Type B pancreatic cell (in vitro differentiated cells): ENCODE measurements at places on chromosomes 2 and 18.
A peak's percentile ranks its signal among the peaks of the same experiment; 100 is the strongest.

DNA sequence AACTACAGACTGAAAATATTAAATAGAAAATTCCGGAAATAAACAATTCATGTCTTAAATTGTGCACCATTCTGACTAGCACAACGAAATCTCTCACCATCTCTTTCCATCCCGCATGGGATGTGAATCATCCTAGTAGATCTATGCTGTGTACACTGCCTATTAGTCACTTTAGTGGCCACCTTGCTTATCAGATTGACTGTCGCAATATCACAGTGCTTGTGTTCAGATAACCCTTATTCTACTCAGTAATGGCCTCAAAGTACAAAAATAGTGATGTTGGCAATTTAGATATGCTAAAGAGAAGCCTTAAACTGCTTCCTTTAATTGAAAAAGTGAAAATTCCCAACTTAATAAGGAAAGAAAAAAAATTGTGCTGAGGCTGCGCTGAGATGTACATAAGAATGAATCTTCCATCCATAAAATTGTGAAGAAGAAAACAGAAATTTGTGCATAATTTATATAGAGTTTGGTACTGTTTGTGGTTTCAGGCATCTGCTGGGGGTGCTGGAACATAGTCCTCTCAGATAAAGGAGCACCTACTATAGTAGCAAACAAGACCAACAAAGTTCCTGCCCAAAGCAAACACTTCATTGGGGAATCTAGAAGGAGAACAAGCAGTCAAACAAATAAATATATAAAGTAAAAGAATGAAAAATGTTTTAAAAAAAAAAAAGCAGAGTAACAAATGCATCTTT, 12.0 kb downstream of the PSMD1 start:
- no peak for DNase-seq
- H3K4me1 ChIP-seq: no peaks in the 10 kb centered on the region
- peaks cover 18% of the 10 kb centered on the region for H3K36me3 ChIP-seq
- H3K4me3 ChIP-seq: no peak overlapping the region

GRCh38 chr2:14815201-14815600, 182.7 kb downstream of the LRATD1 start:
- DNase-seq: no peak
- no peaks in the 10 kb centered on the region for H3K27me3 ChIP-seq
- no peaks in the 10 kb centered on the region for H3K4me1 ChIP-seq
- H3K4me3 ChIP-seq: no peak overlapping the region
- no peaks in the 10 kb centered on the region for H3K36me3 ChIP-seq
- no peak overlapping the region for H3K27ac ChIP-seq

DNA sequence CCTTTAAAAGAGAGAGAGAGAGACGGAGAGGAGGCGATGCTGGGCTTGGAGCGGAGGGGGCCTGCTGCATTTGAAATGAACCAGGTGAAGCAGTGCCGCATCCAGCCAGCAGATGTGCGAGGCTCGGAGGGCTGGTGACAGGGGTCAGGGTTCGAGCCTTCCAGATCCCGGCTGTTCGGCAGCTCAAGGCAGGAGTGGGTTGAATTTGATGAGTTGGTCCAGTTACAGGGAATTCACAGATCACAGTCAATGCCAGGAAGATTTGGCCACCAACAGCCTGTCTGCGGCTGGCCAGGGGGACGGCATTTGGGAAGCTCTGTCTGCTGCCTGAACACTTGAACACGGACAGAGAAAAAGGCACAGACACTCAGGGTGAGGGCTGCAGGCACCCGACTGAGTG, 48.6 kb downstream of the PTGR3 start:
- peak overlapping the region; percentile 30 for H3K4me3 ChIP-seq
- peaks cover 9% of the 10 kb centered on the region for H3K4me1 ChIP-seq
- peaks cover 12% of the 10 kb centered on the region for H3K27me3 ChIP-seq
- no peak for DNase-seq
- peaks cover 4% of the 10 kb centered on the region for H3K36me3 ChIP-seq

GRCh38 chr2:69205076-69205475, 182.0 kb downstream of the GFPT1 start:
- DNase-seq: no peak
- no peak overlapping the region for H3K4me3 ChIP-seq
- peaks cover 21% of the 10 kb centered on the region for H3K36me3 ChIP-seq
- H3K4me1 ChIP-seq: no peaks in the 10 kb centered on the region
- H3K27me3 ChIP-seq: no peaks in the 10 kb centered on the region
- no peak overlapping the region for H3K27ac ChIP-seq

GRCh38 chr2:122528061-122528460, 772.6 kb downstream of the TSN start:
- no peaks in the 10 kb centered on the region for H3K27me3 ChIP-seq
- H3K4me3 ChIP-seq: no peak overlapping the region
- DNase-seq: no peak
- H3K4me1 ChIP-seq: peaks cover 13% of the 10 kb centered on the region
- H3K36me3 ChIP-seq: no peaks in the 10 kb centered on the region
- no peak overlapping the region for H3K27ac ChIP-seq

DNA sequence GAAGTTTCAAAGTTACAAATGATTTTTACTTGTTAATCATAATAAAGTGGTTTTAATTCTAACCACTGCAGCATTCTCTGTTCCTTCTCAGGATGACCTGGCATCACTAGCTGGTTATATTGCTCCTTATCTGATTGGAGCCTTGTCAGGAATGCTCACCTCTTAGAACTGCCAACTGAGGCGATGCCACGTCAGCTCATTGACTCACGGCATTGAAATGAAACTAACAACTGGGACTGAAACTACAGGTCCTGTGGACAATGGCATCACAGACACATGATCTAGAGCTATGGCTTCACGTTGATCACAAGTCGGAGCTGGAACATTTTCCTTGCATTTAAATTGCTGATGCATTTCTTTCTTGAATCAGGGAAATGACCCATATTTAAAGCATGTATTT, 54.9 kb upstream of the MAP2 start:
- no peaks in the 10 kb centered on the region for H3K36me3 ChIP-seq
- H3K4me1 ChIP-seq: no peaks in the 10 kb centered on the region
- H3K27ac ChIP-seq: peak overlapping the region; percentile 88
- H3K27me3 ChIP-seq: no peaks in the 10 kb centered on the region

DNA sequence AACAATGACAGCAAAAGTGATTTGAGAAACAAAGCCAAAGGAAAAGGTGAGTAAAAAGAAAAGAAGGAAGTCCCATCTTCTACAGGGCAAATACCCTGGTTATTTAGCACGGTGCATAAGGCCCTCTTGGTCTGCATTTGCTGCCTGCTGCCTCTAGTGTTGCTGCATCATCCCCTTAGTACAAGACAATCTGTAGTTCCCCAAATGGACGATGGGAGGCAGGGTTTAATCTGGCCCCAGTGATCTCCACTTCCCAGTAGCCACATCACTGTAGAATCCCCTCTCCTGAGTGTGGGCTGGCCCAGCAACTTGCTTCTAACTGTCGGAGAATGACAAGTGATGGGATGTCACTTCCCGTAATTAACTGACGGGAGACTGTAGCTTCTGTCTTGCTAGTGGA, 85.1 kb downstream of the CTAGE1 start:
- H3K36me3 ChIP-seq: no peaks in the 10 kb centered on the region
- DNase-seq: no peak
- no peak overlapping the region for H3K4me3 ChIP-seq
- H3K27ac ChIP-seq: no peak overlapping the region
- peaks cover 61% of the 10 kb centered on the region for H3K27me3 ChIP-seq
- H3K4me1 ChIP-seq: peaks cover 17% of the 10 kb centered on the region

DNA sequence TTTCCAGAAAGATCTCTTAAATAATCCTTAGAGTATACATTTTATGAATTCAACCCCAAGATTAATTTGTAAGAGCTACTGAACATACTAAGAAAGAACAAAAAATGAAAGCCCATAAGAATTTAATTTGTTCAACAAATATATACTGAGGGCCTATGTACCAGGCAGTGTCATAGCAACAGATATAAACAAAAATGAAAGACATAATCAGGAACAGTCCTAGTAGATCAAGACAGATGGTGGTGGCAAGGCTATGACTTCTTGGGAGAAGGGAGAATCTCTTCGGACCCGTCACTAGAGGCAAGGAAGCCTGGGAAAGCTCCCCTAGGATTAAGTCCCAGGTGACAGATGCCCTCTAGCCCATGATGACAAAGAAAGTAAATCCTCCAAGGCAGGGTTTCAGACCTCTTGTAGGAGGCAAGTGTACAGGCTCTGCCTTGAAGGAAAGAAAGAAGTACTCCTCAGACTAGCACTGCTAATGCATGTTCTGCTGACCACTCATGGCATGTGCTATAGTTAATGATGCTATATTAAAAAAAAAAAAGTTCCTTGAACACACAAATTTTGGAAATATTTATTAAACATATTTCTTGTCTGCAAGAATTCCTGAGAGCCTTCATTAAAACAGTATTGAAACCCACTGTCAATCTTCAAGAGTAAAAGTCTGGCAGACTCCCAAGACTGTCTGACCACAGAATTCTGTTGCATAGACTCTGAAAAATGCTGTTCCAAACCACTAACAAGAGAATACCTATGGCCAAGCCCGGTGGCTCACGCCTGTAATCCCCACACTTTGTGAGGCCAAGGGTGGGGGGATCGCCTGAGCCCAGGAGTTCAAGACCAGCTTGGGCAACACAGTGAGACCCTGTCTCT, 31.5 kb downstream of the NOL10 start:
- peaks cover 23% of the 10 kb centered on the region for H3K36me3 ChIP-seq
- no peak overlapping the region for H3K27ac ChIP-seq
- DNase-seq: no peak
- no peaks in the 10 kb centered on the region for H3K4me1 ChIP-seq
- no peak overlapping the region for H3K4me3 ChIP-seq

DNA sequence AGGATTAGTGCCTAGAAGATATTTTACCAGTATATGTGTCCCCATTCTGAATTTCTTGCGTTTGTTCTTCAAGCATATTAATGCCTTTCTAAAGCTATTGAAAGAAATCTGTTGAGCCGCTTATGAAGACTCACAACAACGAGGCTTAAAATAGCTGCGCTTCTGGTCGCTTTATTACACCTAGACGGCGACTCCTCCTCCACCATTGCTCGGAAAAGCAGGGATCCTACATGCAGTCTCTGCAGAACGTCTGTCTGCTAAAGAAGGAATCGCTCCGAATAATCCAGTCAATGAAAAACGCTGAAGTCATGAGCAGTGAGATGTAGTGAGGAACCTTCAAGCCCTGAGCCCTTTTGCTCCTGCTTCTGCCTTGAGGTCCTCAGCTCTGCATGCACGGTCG, 94.8 kb upstream of the ZNF516 start:
- no peak overlapping the region for H3K4me3 ChIP-seq
- no peak overlapping the region for H3K27ac ChIP-seq
- DNase-seq: peak; percentile 40
- peaks cover 4% of the 10 kb centered on the region for H3K27me3 ChIP-seq
- no peaks in the 10 kb centered on the region for H3K36me3 ChIP-seq

DNA sequence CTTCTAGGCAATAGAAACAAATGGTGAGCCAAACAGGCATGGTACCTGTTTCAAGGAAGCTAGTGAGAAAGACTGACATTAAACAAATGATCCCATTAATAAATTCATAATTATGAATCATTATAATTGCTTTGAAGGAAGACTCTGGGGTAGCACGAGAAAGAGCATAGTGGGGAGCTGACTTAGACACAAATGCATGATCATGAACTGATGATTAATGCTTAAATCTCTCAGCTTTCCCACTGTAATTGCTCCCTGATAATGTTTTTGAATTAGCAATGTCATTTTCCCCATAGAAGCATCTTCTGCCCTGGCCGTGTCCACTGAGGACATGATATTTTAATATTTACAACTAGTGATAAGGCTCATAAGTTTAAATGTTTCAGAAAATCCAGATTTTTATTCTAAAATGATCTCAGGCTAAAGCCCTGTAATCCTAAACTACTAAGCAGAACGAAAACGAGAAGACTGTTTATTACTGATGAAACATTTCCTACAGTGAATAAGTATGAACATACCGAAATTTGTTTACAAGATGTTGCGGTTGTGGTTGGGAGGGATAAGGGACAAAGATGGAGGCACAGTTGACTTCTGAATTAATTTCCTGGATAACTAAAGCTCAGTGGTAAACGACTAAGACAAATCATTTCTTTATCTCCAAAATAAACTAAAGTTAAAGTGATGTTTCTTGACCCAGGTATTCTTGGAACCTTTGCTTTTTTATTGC, 47.3 kb upstream of the TACR1 start:
- H3K4me1 ChIP-seq: no peaks in the 10 kb centered on the region
- DNase-seq: no peak
- no peak overlapping the region for H3K27ac ChIP-seq
- no peaks in the 10 kb centered on the region for H3K27me3 ChIP-seq
- H3K36me3 ChIP-seq: peaks cover 3% of the 10 kb centered on the region

DNA sequence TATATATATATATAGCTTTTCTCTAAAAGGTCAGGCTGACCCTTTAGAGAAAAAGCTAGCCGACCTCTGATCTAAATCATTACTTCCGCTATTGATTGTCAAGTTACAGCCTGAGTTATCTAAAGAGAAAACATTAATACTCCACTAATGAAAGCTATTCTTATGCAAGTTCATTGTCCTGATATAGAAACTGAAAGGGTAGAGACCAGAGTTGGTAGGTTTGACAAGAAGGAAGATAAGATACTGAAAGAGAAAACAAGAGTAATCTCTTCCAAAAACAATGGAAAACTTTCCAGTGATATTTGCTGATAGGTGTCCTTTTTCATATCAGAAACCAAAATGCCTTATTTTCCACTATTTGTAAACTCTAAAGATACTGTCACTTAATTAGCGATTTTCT, 62.8 kb upstream of the SLC39A10 start:
- H3K4me3 ChIP-seq: no peak overlapping the region
- H3K27me3 ChIP-seq: no peaks in the 10 kb centered on the region
- H3K36me3 ChIP-seq: no peaks in the 10 kb centered on the region
- peaks cover 4% of the 10 kb centered on the region for H3K4me1 ChIP-seq

DNA sequence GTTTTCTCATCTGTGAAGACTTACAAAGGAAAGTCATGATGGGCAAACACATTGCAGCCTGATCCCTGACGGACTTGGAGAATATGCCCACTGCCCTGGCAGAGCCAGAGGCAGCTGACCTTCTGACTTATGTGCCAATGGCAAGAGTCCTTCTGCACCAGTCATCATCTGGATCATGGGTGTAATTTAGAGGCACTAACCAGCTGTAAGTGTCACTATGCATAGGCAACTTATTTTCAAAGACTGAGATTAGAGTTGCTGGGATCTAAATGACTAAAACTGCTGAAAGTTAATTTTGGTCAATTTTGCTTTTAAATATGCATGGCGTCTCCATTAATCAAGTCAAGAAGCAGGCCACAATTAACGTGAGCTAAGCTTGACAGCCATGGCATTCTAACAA, 261.2 kb downstream of the BCL11A start:
- H3K4me1 ChIP-seq: peaks cover 20% of the 10 kb centered on the region
- no peak overlapping the region for H3K27ac ChIP-seq
- no peaks in the 10 kb centered on the region for H3K27me3 ChIP-seq
- H3K4me3 ChIP-seq: no peak overlapping the region
- DNase-seq: no peak

GRCh38 chr18:32582455-32582854, 111.8 kb upstream of the GAREM1 start:
- peaks cover 4% of the 10 kb centered on the region for H3K4me1 ChIP-seq
- no peaks in the 10 kb centered on the region for H3K36me3 ChIP-seq

- H3K4me3 ChIP-seq: no peak overlapping the region
- peaks cover 41% of the 10 kb centered on the region for H3K4me1 ChIP-seq
- peak overlapping the region; percentile 17 for H3K27ac ChIP-seq
- no peak for DNase-seq
Measured at GRCh38 chr2:217047209-217047608, 187.3 kb upstream of the TNP1 start.

- no peak for DNase-seq
- H3K27ac ChIP-seq: no peak overlapping the region
- H3K4me3 ChIP-seq: no peak overlapping the region
- H3K36me3 ChIP-seq: no peaks in the 10 kb centered on the region
Measured at GRCh38 chr2:3617198-3617890, 22.4 kb downstream of the COLEC11 start.
